ENCODE measurements at places on chromosomes 6 and 20.

DNA sequence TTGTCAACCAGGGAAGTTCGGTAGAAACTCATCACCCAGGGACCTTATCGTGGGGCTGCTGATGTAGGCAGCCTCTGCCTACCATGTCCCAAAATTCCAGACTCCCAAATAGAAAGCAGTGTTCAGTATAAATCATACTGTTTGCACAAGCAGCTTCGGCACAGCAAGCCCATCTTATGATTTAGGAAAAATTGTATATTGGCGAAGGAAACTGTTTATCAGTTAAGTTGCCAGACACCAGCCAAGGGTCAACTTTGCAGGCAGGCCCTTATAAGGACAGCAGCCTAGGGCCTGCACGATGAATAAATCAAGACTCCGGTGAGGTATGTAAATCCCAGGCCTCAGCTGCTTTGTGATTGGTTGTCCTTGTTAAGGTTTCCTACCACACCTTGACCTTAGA, 36.8 kb downstream of the GFOD1 start:
- no peak for DNase-seq

DNA sequence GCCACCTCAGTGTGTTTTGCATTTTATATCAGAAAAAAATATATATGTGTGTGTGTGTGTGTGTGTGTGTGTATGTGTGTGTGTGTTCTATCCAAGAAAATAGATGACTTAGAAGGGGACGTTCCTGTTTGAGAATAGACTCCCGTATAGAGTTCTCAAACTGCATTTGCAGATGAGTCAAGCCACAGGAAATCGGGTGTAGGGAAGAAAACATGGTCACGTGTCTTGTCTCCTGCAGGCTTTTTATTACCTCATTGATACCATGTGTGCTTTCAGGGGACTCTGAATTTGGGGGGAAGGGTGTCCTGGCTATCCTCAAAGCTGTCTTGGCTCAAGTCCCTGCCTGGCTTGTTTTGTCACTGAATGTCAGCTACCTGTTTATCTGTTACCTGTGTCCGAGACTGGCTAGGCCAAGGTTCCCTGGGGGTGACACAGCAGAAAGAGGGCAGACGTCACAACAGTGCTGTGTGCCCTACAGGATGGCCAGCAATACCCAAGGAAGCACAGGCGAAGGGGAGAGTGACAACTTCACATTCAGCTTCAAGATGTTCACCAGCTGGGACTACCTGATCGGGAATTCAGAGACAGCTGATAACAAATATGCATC, 55.7 kb upstream of the NOP56 start:
- DNase-seq, result no peak

- no peak for DNase-seq
These were observed 1.3 kb downstream of the PDYN start for GRCh38 chr20:1992359-1993110.

DNA sequence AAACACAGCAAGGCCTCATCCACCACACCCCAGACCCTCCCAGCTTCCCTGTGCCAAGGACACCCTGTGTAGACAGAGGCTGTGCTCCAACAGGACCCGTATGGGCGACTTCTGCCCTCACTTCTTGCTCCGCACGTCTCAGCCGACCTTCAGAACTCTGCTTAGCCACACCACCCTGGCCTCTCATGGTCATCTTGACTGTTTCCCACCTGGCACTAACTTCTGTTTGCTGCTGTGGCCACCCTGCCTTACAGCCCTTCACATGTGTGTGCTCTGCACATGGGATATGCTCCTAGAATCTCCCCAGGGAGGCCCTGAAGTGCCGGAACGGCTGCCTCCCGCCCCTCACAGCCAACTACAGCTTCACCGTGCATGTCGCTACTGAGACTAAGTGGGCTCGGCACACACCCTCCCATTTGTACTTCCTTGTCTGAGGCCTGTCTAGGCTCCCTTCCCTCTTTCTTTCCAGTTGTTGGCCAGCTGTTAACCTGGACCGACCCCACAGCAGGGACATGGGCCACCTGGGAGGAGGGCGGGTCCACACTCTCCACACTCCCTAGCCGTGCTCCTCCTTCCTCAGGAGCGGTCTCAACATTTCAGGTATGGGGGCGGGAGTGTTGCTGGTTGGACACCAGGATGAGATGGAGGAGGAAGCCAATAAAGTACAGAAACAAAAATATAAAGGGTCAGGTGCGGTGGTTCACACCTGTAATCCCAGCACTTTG, 69.6 kb downstream of the PYGB start:
- no peak for DNase-seq

DNA sequence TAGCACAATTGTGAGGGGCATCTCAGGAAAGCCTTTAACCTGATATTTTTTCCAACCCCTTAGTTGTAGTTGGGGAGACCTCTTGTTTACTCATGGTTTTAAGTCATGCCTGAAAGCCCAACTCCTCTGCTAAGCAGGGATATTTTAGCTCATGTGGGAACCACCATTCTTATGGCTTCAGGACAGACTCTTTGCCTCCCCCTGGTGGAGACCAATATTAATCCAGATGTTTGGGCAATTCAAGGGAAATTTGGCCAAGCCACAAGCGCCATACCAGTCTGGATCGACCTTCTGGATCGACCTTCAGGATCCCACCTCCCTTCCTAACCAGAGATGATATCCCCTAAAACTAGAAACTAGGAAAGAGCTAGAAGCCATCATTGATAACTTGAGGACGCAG, 211.2 kb downstream of the C6orf118 start:
- no peak for DNase-seq
